ENCODE measurements at places on chromosomes 16 and 17. TPM values are rescaled to one million over a fixed set of nuclear protein-coding genes. Genes with fewer than 3 reads are reported as not detected.

The CCL15 gene
- not detected for total RNA-seq

The TMEM98 gene
- 87.3 TPM for total RNA-seq

The PGAP3 gene
- 6.9 TPM for total RNA-seq

The LGALS9B gene
- not detected for total RNA-seq

The GNG13 gene
- total RNA-seq = not detected

The SCARF1 gene
- 0.59 TPM for total RNA-seq

The RRN3 gene
- total RNA-seq = 53.0 TPM

The RAC3 gene
- 25.3 TPM for total RNA-seq

The FBXO39 gene
- total RNA-seq = 0.14 TPM

The MPP2 gene
- 8.3 TPM for total RNA-seq

The RBFOX1 gene
- not detected for total RNA-seq

Data from smooth muscle cell of the umbilical artery (primary cell).